ENCODE measurements at places on chromosomes 12 and 14.
A peak's percentile ranks its signal among the peaks of the same experiment; 100 is the strongest.

DNA sequence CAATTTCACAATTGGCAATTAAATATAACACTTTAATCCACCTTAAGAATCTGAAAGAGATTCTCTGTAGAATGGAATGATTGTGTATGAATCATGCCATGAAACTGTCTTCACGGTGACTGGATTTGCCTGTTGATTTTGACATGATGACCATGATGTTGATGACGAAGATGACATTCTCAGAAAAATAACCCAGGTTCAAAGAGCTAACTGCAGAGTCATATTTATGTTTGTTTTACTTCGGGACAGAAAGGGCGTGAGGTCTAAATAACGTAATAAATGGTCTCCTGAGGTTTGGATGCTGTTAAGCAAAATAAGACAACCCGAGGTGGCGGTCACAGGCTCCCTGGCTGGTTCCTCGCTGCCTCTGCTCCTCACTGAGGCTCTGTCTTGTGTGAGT is 532.0 kb downstream of the TMEM121 start:
- DNase-seq, result no peak

GRCh38 chr12:63909746-63910145 is 65.2 kb downstream of the SRGAP1 start:
- no peak for DNase-seq

DNA sequence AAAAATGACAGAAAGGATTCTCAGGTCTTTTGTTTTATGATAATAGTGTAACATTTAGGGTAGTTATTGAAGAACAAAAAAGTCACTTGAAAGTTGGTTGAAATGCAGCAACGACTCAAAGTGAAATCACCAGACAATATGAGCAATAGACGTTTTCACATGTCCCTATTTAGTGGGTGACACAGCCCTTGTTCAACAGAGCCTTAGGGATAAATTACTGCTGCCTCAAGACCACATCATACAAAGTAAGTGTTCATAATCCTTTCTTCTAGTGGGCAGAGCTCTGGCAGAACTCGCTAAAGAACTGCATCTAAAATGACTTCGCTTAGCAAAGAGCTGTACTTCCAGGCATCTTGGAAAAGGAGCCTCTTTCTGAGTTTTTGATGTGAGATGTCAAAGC is 128.5 kb upstream of the LMNTD1 start:
- DNase-seq, result no peak

- no peak for DNase-seq
These were observed 1337.6 kb downstream of the LRFN5 start for GRCh38 chr14:42944284-42944683.

DNA sequence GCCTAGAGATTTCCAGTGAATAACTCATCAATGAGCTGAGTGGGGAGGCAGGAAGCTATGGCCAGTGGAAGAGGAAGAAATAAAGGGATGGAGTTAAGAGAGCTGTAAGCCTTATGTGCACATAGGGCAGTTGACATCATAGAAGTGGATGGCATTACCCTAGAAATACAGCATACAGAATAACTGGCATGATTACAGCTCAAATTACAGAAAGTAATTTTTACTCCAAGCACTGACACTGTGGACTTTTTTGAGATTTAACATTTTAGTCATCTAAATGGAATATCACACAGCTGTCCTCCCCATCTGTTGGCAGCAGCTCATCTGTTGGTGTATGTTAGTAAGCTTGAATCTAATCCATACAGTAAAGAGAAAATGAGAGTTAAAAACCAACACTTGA is 5.4 kb upstream of the IPO8 start:
- no peak for DNase-seq

- no peak for DNase-seq
These were observed 184.1 kb downstream of the PRKD1 start for GRCh38 chr14:29743531-29743930.

- DNase-seq, result no peak
These were observed 15.6 kb upstream of the DYNC1H1 start for GRCh38 chr14:101948666-101949216.

- no peak for DNase-seq
These were observed 9.5 kb downstream of the CLIP1 start for GRCh38 chr12:122412851-122413433.

- no peak for DNase-seq
These were observed 15.7 kb downstream of the SPX start for GRCh38 chr12:21541773-21542172.

DNA sequence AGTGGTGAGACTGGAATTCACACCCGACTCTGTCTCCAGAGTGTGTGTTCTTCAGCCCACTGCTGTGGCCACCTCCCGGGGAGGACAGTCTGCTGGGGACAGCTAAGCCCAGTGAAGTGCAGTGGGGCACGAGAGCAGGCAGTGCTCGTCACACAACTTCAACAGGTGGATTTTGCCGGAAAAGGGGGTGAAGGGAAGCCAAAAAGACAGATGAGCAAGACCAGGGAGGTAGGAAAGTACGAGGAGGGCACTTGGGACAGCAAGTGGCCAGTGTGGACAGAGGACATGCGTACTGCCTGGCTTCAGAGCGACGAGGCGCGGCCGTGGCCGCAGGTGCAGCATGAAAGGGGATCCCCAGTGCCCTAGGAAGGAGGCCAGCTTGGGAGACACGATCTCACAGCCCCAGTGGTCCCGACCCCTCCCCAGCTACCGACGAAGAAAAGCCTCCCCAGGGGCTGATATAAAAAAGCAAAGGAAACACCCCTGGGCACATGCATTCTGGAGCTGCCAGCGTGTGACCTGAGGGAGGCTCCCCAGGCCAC is 96.1 kb downstream of the FBXL14 start:
- no peak for DNase-seq

DNA sequence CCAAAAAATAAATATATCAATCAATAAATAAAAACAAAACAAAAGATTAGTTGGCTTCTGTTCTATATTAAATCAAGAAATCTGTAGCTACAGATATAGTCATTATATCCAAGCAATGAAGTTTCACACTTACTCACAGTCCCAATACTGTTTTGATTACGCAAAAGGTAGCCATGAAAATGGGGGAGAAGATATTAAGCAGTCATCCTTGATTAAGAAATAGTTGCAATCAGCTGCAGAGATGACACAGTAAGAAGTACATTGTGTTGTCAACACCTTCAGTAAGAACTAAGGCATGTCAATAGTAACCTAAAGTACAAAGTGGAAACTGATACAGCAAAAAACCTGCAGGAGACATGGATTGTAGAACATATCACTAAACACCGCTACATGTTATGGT is 11.0 kb upstream of the RHOJ start:
- no peak for DNase-seq

GRCh38 chr14:50088117-50088515 is 28.3 kb downstream of the VCPKMT start:
- DNase-seq, result no peak

GRCh38 chr12:15859116-15859515 is 23.1 kb upstream of the STRAP start:
- no peak for DNase-seq

DNA sequence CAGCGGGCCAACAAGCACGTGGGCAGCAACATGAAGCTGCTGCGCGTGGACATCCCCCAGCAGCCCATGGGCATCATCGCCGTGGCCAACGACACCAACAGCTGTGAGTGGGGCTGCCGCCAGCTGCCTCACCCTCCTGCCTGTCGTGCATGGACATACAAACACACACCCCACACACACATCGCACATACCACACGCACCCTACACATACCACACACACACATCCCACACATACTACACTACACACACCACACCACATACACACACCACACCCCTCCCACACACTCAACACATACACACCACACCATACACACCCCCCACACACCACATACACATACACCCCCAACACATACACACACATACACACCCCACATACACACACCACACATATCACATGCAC is 25.2 kb upstream of the NXPH4 start:
- no peak for DNase-seq

DNA sequence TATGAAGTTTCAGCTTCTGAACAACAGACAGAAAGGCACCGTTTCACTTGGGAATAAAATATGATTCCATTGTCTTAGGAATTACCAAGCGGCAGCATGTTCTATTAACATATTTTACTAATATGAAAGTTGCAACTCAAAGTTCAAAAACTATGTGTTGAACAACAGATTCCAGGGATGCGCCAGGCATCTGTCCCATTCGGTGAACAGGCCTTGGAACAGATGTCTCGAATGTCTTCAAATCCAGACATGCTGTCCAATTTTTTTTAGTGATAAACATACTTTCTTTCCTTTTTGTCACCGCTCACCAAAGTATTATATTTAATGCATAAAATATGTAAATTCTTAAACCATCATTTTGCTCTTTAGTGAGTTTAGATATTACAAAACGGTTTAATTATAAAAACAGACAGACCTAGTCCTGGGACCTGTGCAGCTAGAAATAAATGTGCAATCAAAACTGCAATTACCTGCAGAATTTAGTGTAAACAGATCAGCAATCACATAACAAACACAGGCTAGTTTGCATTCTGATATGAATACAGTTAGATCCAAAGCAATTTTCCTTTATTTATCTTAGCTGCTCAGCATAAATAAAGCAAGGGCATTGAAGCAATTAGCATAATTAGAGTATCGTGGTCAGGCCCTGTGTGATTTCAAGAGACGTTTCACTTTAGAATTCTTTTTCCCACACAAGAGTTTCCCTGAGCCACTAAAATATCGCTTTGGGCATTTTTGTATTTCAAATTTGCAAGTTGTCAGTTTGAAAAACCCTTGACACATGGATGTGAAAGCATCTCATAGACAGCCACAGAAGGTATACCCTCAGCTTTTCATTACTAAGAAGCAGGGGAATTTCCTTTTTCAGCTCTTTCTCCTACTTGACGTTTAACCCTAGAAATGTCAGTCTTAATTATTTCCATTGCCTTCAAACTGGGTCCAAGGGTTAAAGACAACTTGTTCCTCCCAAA is 420.8 kb downstream of the EGLN3 start:
- DNase-seq, result no peak

- peak; percentile 67 for DNase-seq
These were observed 96.4 kb downstream of the SCARB1 start for GRCh38 chr12:124767066-124767821.

GRCh38 chr14:71591929-71592328 is 340.3 kb upstream of the RGS6 start:
- no peak for DNase-seq

DNA sequence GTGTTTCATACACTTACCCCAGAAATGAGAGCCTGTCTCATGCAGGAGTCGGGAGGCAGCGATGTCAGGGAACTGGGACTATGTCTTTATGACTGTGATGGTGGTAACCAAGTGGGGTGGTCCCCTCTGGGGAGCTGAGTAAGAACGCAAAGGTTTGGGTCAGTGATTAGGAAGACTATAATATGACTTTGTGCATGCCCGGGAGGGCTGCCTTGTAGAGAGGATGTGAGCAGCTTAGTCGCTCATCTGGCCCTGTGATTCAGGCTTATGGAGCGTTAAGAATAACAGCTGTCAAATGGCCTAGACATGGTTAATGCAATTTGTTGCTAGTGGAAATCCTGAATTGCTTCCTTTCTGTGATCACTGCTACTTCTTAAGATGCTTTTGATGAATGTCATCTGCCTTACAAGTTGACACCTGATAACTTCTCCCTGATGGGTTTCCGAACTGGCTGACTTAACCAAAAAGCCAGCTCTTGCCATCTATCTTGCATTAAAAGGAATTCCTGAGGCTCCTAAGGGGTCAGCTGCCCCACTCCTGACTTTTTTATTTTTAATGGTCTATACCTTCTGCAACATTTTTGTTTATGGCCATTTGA is 35.4 kb upstream of the AACS start:
- DNase-seq, result no peak

DNA sequence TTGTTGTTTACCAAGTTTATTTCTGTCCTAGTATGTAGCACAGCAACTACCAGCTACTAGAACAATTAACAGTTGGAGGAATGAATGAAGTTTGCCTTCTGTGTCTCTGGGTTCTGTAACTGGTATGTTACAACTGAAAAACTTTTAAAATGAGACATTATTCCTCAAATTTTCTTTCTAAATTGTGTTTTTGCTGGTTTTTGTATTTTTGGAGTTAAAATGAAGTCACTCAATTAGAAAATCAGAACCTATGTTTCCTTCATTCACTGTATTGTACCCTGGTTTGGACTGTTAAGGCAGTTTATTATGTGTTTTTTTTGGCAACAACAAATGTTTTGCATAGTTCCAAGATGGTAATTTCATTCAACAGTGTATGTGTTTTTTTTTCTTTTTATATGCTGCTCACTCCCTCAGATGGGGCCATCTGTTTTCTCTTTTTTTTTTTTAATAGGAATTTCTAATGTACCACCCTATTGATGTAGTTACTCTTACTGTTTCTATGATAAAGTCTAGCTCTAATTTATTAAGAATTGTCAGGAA is 30.2 kb upstream of the EVL start:
- no peak for DNase-seq

DNA sequence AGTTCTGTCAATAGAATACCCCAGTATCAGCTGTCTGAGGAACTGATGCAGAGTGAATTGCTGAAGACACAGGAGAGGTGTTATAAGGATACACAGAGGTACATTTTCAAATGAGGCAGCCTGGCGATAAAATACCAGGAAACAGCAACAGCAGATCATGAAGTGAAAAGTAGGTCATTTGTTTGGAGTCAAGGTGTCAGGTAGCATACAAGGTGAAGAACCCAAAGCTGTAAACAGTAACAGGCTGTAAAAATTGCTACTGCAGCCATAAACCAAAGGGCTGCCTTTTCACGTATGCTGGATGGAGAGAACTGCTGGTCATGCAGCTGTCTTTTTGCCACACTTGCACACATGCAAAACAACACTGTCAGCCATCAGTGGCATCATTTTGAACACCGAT is 9.3 kb upstream of the TWF1 start:
- no peak for DNase-seq

- DNase-seq, result no peak
These were observed 124.9 kb downstream of the TSPAN9 start for GRCh38 chr12:3202096-3202495.

DNA sequence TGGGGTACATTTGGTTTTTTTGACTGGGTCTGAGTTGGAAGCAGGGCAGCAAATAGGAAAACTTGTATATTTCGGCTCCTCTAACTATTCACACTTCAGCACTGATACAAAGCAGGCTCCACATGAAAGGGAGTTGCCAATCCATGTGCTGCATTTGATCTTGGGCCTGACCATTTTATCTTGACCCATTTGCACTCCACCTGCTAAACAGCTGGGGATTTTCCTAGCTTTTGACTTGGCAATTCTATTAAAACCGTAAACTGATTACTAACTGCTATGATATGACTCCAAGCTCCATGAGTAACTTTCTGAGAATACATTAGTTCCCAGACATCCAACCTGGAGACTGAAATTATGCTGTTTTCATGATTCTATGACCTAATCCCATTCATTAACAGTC is 797.1 kb downstream of the BCL11B start:
- DNase-seq, result no peak

All from skin of body (tissue), 3 donors.